ENCODE measurements at places on chromosomes 1 and 21. TPM values are rescaled to one million over a fixed set of nuclear protein-coding genes. Genes with fewer than 3 reads are reported as not detected.

Gene BEND5
- 1.4 TPM for total RNA-seq

GRCh38 chr1:247295274-247295684 is 36.4 kb downstream of the ZNF496 start:
- DNase-seq, result no peak
- H3K27ac ChIP-seq, result no peak overlapping the region
- no peaks in the 10 kb centered on the region for H3K36me3 ChIP-seq
- no peak overlapping the region for H3K4me3 ChIP-seq
- no peaks in the 10 kb centered on the region for H3K4me1 ChIP-seq
- H3K27me3 ChIP-seq, result no peaks in the 10 kb centered on the region

DNA sequence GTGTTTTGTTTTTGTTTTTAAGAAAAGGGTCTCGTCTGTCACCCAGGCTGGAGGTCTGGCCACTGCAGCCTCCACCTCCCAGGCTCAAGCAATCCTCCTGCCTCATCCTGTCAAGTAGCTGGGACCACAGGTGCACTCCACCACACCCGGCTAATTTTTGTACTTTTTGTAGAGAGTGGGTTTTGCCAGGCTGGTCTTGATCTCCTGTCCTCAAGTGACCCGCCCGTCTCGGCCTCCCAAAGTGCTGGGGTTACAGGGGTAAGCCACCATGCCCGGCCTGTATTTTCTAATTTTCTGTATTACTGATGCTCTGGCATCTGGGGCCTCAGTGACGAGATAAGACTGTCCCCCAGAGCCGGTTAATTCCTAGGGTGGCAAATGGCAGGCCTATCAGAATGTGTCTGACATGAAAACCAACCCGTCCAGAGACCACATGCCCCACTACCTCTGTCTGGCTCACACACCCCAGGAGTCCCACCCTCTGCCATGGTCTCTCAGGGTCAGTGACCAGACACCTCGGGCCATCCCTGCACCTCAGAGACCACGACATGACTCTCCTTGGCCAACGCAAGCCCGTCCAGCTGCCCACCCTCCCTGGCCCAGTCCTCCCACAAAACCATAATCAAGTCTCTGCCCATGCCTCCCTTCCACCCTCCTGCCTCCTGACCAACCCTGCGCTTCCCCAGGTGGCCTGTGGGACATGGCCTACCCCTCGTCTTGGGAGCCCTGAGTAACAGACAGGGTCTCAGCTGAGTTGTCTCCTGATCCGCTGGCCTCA is 12.5 kb downstream of the NPHP4 start:
- H3K27ac ChIP-seq, result no peak overlapping the region
- no peaks in the 10 kb centered on the region for H3K4me1 ChIP-seq
- H3K27me3 ChIP-seq, result no peaks in the 10 kb centered on the region
- no peak for DNase-seq
- H3K36me3 ChIP-seq, result no peaks in the 10 kb centered on the region

DNA sequence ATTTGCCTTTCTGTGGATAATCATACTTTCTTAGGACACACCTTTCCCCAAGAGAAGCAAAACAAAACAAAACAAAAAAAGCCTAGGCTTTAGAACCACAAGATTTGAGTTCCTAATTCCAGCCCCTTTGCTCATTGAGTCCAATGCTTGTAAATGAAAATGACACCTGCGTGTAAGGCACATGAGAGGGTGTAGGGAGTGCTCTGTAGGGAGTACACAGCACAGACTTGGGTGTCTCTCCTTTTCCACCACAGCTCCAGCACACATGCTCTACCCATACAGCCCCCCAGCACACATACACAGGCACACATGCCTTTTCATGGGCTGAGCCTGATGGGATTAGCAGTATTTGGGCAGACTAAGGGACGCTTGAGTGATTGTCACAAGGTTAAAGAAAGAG is 9.2 kb upstream of the NGF start:
- DNase-seq, result no peak
- H3K4me3 ChIP-seq, result no peak overlapping the region
- H3K27ac ChIP-seq, result no peak overlapping the region

DNA sequence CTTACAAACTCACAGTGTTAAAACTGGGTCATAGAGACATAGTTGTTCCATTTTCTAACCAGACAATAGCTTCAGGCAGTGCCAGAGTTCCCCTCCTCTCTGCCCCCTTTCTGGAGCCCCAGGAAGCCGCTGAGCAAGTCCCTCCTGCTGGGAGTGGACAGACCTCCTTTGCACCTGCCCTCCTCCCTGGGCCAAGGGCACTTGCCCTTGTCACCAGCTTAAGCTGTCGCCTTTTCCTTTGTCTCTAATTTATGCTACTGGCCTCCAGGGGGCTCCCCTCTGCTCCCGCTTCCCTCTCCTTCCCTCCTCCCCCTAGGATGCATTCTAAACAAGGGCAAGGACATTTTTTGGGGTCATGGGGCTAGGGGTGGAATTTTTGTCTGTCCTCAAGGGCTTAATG is 182.4 kb downstream of the MIS18A start:
- H3K36me3 ChIP-seq, result no peaks in the 10 kb centered on the region
- no peak overlapping the region for H3K4me3 ChIP-seq
- no peaks in the 10 kb centered on the region for H3K27me3 ChIP-seq
- no peak for DNase-seq
- H3K4me1 ChIP-seq, result peaks cover 2% of the 10 kb centered on the region
- H3K27ac ChIP-seq, result no peak overlapping the region
